ENCODE measurements at places on chromosomes 11 and 22.

- DNase-seq = no peak
Measured at GRCh38 chr11:68065841-68066240, 27.0 kb downstream of the TCIRG1 start.

GRCh38 chr11:13126430-13126829, 117.3 kb downstream of the RASSF10 start:
- DNase-seq = no peak

- no peak for DNase-seq
Measured at GRCh38 chr11:82871646-82872045, 28.6 kb downstream of the PRCP start.

DNA sequence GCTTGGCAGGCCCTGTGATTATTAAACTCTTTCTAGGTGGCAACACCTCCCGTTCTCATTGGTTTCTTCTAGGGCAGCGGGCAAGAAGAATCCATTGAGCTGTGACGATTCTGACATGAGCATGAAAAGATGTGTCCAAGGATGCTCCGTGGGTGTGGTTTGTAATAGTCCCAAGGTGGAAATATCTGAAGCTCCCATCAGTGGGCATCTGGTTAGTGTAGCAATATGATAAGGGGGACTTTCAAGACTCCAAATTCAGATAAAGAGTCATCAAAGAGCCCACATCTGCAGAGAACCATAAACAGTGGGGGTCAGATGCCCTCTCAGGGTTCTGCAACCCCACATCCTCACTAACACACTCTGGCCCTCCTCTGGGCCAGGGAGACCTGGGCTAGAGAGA, 42.6 kb downstream of the TST start:
- DNase-seq = no peak

DNA sequence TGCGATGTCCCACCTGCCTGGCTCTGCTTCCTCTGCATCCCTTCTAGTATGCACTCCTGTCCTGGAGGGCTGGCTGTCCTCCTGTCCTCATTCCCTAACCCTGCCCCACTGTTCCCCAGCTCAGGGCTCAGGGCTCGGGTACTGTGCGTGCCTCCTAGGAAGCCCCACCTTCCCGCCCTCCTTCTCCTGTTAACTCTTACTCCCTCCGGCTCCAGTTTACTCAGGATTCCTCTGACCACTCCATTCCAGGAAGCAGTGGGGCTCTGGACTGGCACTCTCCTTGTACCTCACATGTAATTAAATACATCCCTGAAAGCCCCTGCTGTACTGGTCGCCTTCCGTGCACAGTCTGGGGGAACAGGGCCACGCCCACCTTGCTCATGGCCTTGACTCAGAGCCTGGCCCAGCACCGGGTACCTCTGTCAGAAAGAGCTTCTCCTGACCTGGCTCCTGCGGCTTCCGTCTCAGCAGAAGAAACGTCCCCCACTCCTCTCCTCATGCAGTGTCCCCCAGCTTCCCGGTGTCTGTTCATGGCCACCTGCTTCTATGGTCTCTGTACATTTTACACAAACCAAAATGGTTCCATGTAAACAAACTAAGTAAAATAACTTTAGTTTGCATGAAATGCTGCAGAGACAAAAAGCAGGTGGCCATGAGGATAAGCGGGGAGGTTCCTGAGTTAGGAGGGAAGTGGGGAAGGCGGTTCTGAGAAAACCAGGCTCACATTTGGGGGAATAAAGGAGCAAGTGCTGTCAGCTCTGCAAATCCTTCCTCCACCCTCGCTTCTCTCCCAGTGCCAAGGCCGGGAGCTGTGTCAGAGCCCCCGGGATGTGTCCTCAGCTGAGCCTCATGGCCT, 445.9 kb downstream of the BRD1 start:
- no peak for DNase-seq
